ENCODE measurements at places on chromosomes 4 and X. TPM values are rescaled to one million over a fixed set of nuclear protein-coding genes. Genes with fewer than 3 reads are reported as not detected.

GRCh38 chr4:179626687-179627086 is 2184.4 kb upstream of the AGA start:
- DNase-seq, result no peak

- no peak for DNase-seq
These were observed 56.6 kb downstream of the BRCC3 start for GRCh38 chrX:155127940-155128339.

NR0B1 gene
- 38.5 TPM for total RNA-seq

DNA sequence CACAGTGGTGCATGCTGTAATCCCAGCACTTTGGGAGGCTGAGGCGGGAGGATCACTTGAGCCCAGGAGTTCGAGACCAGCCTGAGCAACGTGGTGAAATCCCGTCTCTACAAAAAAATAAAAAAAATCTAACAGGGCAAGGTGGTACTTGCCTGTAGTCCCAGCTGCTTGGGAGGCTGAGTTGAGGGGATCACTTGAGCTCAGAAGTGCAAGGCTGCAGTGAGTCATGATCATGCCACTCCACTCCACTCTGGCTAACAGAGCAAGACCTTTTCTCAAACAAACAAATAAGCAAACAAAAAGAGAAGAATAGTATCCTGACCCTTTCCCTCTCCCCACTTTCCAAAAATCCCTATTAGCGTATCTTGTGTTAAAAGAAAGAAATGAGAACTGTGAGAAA is 52.7 kb downstream of the NPY1R start:
- DNase-seq, result no peak

GRCh38 chrX:150158554-150159332 is 204.4 kb upstream of the MAMLD1 start:
- DNase-seq, result no peak

RTL5 gene
- 2.8 TPM for total RNA-seq

TGIF2LX gene
- total RNA-seq, result 1.6 TPM

GRCh38 chrX:150450519-150451177 is 87.5 kb downstream of the MAMLD1 start:
- DNase-seq, result no peak

DNA sequence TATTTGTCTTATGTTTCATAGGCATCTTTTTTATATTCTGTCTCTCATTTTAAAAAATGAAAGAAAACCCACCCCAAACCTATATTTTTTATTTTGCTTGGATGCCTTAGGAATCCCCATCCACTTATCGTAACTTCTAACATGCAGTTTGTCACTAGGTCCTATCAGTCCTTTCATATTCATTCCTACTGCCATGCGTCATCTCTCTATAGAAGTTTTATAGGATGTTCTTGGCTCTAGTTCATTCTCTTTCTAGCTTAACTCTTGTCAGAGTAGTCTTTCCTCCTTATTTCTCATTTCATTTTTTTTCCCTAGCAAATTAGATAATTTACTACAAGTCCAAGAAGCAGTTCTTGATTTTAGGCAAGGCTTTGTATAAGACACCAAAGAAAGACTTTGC is 92.7 kb downstream of the LARP1B start:
- no peak for DNase-seq

- peak; percentile 6 for DNase-seq
These were observed 112.7 kb downstream of the DHX15 start for GRCh38 chr4:24471486-24472160.

USP17L10 gene
- not detected for total RNA-seq
